ENCODE measurements at places on chromosomes 6 and 20.
A peak's percentile ranks its signal among the peaks of the same experiment; 100 is the strongest.

DNA sequence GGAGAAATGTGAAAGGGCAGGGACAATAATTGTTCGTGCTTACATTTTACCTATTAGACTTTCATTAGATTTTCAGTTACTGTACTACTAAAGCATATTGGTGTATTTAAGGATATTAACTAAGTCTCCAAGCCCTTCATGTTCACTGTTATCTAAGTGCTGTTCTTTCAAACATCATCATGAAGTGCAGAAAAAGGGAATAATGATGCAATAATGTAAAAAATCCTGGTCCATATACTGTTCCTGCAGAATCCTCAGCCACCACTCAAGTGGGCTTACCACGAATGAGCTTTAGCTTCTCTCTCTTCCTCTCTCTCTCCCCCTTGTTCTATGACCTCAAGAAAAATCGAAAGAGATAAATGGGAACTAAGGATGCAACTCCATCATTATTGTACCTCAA lies 600.7 kb downstream of the UTRN start:
- DNase-seq = no peak

GRCh38 chr20:48844996-48845395 lies 17.2 kb upstream of the PREX1 start:
- no peak for DNase-seq

GRCh38 chr20:54151511-54152226 lies 22.1 kb downstream of the CYP24A1 start:
- no peak for DNase-seq

GRCh38 chr20:10004900-10005299 lies 29.9 kb upstream of the ANKEF1 start:
- no peak for DNase-seq

DNA sequence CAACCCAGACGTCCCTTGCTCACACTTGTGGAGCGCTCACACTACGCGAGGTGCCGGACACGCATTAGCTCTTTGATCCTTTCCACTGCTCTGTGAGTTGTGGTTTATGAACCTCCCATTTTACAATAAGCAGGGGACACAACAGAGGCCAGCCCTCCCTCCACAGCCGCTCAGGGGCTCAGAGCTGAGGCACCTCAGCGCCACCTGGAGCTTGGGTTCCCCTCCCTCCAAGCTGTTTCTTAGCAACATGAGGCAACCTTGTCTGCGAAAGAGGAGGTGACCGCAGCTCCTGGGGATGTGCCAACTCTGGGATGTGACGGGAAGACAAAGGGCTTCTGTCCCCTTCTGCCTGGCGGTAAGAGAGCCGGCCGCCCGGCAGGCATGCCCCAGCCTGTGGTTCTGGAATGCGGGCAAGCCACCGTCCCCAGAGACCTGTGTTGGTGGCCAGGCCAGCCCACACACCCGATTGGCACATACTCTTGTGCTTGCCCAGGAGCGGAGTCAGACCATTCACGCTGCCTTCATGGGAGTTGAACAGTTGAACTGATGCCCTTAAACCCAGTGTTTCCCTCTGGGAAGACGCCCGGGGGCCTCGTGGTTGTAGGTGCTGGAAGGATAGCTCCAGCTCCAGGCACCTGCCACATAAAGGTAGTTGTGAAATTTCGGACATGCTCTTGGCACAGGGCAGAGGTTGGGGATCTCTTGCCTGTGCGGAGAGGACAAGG lies 44.5 kb downstream of the RBM38 start:
- peak; percentile 85 for DNase-seq

GRCh38 chr6:7786214-7786661 lies 60.3 kb downstream of the BMP6 start:
- no peak for DNase-seq

- no peak for DNase-seq
Measured at GRCh38 chr6:36684447-36684812, 5.9 kb downstream of the CDKN1A start.

DNA sequence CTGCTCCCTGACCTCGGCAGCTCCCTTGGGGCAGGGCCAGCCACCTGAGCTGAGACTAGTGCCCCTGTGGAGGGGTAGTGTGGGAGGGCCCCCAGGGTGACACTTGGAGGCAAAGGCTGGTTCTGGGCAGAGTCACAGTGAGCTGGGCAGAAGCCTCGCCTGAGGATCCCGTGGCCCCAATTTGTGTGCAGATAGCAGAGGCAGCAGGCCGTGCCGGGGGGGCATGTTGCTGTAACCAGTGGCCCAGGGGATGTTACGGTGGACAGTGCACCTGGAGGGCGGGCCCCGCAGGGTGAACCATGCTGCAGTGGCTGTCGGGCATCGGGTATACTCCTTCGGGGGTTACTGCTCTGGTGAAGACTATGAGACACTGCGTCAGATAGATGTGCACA lies 2.9 kb downstream of the KLHDC3 start:
- no peak for DNase-seq

DNA sequence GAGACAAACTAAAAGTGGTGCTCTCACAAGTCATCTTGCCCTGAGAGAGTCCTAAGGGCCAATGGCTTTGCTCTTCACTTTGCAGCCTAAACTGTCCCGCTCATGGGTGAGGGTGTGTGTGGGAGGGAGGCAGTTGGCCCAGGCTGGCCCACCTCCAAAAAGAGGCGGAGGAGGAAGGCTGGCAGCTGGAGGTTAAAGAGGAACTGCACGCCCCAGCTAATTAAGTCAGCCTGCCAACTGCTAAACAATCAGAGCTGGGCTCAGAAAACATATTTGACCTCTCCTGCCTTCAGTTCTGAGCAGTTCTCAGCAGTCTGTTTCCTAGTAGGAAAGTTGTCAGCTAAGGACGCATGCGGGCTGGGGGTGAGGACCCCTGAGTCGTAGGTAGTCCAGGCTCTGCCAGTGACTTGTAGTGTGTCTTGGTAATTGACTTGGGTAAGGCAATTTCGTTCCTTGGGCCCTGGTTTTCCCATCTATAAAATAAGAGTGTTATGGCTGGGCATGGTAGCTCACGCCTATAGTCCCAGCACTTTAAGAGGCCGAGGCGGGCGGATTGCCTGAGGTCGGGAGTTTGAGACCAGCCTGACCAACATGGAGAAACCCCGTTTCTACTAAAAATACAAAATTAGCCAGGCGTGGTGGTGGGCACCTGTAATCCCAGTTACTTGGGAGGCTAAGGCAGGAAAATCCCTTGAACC lies 17.0 kb downstream of the GSS start:
- DNase-seq = no peak

DNA sequence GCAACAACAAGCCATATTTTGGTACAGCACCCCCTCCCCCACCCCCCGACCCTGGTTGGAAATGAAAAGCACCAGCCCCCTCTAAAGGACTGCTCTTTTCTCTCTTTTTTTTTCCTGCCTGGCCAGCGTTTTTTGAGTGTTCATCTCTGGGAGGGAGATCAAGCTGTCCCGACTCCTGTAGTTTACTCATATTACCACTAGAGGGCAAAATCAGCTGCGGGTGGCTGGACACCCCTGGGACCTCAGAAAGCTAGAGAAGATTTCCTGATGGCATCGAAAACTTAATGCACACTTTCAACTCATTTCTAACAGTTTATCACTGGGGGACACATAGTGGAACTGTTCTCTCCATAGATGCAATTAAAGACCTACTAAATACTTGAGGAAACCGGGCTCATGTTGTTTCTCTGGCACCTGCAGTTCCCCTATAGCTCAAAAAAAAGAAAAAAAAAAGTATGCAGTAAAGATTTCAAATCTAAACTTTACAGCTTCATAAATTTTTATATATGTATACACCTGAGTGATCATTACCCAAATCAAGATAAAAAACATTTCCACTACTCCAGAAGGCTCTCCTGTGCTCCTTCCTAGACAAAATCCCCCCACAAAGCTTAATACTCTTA lies 24.4 kb downstream of the CNBD2 start:
- DNase-seq = peak; percentile 57

GRCh38 chr20:64024141-64024990 lies 11.6 kb upstream of the C20orf204 start:
- no peak for DNase-seq

- no peak for DNase-seq
Measured at GRCh38 chr20:49901588-49901987, 13.7 kb downstream of the SPATA2 start.

- DNase-seq = no peak
Measured at GRCh38 chr6:106134906-106135634, 48.9 kb downstream of the PRDM1 start.

DNA sequence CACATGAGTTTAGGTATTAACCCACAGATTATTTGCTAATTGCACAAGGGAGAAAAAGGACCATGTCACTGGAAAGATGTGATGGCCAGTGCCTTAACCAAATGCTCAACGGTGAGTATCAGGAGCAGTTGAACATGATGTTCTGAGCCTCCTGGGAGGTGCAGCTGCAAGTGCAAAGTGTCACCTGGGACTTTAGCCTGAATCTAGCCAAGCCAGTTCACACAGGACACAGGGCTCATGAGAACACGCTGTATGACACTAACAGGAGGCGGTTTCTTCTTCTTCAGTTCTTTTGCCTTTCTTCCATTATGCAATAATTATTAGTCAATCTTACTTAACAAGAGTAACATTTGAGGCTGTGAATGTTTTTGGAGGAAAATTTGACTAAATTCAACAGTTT lies 225.3 kb downstream of the THBS2 start:
- DNase-seq = no peak

- DNase-seq = no peak
Measured at GRCh38 chr6:122553697-122554096, 56.5 kb upstream of the PKIB start.

DNA sequence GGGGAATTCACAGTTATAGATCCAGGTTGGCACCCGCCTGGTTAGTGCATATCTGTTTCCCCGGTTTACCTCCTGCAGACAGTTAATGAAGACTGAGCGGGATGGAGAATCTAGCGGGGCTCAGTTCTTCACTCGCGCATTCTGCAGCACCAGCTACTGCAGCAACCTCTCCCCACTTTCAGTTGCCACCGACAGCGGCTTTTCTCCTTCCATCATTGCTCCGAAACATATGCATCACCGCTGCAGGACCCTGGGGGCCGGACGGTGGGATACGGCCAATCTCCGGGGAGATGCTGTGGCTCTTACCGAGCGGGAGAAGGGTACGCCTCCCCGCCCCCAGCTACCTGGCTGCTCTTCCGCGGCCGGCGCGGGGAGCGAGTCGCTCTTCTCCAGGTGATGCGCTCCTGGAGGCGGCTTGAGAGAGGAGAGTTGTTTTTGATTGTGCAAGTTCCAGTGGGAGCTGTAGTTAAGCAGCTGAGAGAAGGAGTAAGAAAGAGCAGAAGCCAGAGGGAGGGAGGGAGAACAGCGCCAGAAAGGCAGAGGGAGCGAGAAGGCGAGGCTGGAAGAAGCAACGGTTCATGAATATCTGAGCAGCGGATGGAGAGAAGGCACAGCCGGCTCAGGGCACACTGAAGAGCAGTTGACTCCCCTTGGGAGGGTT lies at the start of gene SGK1:
Gene SGK1 (minus strand): TSS at position 642 of the 661 bp plus-strand sequence. CDS start 652 bp downstream, outside the sequence.
- peak; percentile 10 for DNase-seq

GRCh38 chr6:53873922-53874321 lies 79.1 kb downstream of the LRRC1 start:
- no peak for DNase-seq

DNA sequence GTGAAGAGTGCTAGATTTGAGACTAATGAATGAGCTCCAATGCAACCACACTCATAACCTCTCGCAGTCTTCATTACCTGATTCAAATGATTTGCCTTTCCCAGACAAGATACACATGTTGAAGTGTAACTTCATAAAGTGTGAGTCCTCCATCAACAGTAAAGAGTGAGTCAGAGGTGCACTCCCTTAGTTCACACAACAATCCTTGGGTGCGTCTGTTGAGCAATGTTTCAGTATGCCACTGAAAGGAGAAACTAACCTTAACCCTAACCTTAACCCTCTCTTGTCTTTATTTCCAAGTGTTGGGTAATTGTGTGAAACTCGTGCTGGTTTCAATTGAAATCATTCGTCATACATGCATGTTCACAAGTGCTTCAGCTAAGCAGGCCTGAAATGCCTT lies 21.0 kb upstream of the RIN2 start:
- no peak for DNase-seq

DNA sequence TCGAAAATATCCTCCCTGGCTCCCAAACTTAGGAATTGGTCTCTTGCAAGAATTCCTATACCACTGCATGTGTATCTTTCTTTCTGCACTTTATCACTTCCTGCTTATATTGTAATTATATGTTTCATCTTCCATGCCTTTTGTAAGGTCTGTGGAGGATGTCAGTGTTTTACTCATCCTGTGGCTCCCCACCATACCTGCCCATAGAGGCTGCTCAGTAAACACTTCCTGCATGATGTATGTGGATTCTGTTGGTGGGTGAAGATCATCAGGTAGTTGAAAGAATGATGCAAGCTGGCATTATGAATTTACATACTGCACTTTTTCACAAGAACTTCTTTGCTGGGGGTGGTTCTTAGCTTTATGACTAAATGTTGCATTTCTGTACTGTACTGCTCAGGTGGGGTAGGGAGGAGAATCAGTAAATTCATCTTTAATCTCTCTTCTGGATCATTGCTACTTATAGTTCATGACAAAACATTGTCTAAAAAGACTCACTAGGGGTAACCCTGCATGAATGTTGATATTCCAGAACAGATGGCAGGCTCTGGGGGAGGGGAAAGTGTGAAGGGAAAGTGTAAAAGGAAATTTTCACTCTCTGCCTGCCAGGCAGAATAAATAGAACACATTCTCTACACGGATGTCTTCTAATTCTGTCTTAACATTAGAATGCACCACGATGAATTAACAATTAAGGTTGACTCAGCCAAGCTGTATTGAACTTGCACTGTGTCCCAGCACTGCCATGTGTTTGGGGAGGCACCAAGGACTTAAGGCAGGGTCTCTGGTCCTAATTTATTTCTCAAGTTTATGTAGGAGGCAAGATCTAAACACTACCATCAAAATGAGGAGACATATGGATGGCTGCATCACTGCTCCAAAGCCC lies 36.0 kb upstream of the KLHL31 start:
- no peak for DNase-seq

DNA sequence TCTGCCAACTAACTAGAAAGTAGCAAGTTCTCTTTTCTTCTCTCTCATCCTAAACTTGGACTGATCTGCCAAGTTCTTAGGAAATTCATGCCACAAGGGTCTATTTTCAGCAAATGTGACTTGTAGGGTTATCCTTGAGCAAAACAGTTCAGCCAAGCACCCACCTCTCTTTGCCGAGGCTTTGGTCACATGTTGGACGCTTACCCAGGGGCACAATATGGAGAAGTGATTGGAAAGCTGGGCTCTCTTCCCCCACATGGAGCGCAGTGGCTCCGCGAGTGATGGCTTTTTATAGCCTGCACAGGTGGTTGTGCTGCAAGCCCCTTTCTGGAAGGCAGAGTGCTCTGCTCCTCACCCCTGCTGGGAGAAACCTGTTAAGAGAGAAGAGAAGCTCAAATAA lies 47.7 kb upstream of the FNDC1 start:
- no peak for DNase-seq

GRCh38 chr6:13203145-13203544 lies 125.2 kb downstream of the TBC1D7 start:
- no peak for DNase-seq

- DNase-seq = no peak
Measured at GRCh38 chr20:17505636-17506517, 25.3 kb downstream of the BFSP1 start.
